Hematopoietic multipotent progenitor cell treated with erythropoietin and hydrocortisone succinate and interleukin-3 and kit ligand, for 15 days (in vitro differentiated cells): ENCODE measurements at places on chromosomes 16 and 17.

DNA sequence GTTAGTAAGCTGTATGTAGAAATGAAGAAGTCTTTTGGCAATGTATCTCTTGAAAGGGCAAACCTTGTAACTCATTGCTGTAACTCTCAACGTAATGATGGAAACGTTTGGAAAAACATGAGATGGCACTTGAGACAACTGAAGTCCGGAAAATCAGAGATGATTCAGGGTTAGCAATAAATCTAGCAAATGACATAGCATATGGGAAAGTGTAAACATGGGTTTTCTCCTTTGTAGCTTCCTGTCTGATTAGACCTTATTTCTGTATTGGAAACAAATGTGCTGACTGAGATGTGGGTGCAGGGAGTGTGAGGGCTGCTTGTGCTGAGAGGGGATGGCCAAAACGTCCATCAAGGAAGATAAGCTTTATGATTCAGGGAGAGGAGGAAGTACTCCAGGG is 110.7 kb upstream of the FAM20A start:
- no peak for DNase-seq

GRCh38 chr17:73240561-73240960 is 21.1 kb downstream of the CPSF4L start:
- no peak for DNase-seq

DNA sequence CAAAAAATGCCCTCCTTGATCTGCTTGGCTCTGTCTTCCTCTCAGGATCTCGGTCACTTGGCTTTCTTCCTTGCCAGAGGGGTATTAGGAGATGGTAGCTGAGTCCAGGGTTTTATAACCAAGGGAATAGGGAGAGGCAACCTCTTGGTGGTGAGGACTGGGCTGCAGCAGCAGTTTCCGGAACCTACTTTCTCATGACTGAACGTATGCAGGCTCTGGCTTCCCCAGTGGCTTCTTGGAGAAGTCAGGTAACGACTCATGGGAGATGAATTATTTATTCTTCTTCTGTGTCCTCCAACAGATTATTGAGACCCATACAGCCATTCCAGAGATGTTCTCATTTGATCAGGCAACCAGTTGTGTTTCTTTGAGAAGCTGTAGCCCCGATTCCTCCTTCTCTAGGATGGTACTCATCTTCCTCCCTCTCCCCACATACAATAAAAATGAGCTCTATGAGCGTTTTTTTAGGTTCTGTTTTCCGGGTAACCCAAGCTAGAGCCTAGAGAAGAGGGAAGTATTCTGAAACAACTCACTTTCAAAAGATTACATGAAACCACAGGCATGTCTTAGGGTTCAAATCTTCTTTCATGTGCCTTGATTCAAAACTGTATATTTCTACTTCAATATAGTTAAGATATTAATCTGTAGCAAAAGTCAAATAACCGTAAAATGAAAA is 22.3 kb upstream of the DHX40 start:
- no peak for DNase-seq

DNA sequence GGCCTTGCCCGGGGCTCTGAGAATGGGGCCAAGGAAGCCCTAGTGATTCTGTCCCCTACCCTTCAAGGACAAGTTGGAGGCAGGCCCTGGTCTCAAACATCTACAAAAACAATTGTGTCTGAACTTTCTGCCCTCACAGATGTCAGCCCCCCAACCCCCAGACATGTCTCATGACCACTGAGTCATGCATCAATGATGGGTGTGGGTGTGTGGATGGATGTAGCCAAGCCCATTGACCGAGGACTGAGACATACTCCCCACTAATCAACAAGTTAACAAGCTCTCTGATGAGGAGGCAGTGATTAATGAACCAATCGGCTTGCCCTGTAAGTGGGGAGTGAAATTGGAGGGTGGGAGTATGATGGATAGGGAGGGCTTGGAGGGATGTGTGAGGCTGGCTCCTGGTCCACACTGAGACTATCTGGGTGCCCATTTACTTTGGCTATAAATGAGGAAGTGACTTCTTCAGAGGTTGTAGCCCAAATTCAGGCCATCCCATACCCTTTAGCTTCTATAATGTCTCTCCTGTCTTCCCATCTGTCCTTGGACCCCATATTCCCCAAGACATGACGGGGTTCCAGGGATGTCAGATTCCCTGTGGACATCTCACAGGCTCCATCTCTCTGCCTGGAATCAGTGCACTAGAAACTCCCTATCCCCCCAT is 97.1 kb upstream of the TMEM97 start:
- no peak for DNase-seq

- DNase-seq, result no peak
Measured at GRCh38 chr16:65959983-65960382, 406.5 kb upstream of the CDH5 start.

GRCh38 chr16:86427433-86427851 is 82.9 kb upstream of the FOXF1 start:
- no peak for DNase-seq

- DNase-seq, result no peak
Measured at GRCh38 chr17:4043862-4044261, 79.6 kb upstream of the ATP2A3 start.

DNA sequence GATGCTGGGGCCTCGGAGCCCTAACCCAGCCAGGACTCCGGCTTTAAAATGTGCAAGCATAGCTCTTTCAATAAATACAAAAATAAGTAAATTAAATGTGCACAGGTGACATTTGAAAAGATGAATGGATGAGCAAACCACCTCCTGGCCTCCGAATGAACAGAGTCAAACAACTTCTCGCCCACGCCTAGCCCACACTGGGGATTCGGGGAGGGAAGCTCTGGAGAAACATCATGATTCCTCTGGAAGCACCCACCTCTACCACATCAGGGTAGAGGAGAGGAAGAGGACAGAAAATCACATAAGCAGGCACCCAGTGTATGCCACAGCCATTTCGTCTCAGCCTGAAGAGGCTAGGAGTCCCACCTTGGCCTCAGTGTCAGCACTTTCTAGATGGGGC is 105.8 kb downstream of the SDK2 start:
- DNase-seq, result no peak

DNA sequence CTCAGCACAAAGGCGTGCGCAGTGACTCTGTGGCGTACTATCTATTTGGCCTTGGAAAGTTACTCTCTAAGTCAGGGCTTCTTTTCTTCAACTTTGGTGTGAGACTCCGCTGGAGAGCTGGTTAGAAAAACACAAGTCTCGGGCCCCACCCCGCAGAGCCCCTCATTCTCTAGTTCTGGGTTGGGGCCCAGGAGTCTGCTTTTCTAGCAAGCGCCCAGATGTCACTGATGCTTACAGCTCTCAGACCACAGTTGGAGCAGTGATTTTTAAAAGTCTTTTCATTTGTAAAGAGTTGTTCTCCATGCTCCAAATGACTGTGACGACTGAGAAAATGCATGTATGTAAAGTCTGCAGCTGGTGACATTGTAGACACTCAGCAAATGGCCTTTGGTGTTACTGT is 582.3 kb downstream of the WWOX start:
- no peak for DNase-seq

DNA sequence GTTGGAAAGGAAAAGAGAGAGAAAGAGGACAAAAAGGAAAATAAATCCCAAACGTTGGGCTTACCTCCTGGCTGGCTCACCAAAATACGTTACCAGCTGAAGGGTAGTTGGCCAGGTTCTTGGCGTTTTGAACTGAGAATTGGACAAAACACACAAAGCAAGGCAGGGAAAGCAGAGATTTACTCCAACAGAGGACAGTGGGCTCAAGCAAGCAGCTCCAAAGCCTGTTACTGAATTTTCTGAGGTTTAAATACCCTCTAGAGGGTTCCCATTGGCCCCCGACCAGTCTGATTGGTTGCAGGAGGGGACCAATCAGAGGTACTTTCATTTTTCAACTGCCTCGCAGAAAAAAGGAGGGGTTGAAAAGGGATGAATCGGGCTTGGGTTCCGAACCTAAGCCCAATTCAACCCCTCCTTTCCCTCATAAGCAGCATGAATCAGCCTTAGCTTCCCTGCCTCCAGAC is 55.6 kb upstream of the ALOX12 start:
- no peak for DNase-seq

- DNase-seq, result no peak
Measured at GRCh38 chr16:76571755-76572154, 294.6 kb downstream of the CNTNAP4 start.

DNA sequence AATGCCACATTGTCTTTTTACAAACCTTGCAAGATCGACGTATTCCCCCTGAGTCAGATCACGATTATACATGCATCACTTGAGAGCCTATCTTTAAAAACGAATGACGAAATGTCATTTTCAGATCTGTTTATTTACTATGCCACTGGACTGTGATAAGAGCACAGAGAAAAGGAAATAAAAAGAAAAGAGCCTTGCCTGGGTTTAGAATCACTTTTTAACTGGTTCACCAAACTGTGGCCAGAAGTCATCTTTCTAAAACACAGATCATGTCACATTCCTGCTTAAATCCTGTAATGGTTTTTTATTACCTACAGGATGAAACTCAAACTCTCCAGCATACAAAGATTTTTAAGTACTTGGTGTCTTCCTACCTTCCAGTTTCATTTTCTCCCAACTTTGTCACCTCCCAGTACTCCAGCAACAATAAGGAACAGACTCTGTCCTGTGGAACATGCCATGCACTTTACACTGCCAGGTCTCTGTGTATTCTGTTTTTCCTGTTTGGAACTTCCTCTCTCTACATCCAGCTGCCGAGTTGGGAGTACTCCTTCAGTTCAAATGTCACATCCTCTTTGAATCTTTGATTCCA is 91.5 kb downstream of the SNX11 start:
- DNase-seq, result no peak

DNA sequence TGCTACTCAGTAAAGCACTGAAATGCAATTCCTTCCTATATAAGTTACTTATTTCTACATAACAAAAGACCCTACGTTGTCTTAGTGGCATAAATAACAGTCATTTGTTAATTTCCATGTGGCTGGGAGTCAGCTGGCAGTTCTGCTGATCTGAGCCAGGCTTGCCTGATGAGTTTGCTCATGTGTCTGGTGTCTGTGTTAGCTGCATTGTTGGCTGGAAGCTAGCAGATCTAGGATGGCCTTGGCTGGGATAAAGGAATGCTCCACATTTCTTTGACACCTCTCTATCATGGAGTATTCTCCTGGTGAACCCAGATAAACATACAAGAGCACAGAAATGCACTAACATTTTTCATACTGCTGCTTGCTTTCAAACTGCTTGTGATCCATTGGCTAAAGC is 264.4 kb upstream of the MON1B start:
- DNase-seq, result no peak

- DNase-seq, result no peak
Measured at GRCh38 chr17:76467809-76468633, 618 bp downstream of the AANAT start.

GRCh38 chr17:43683928-43684653 is 22.4 kb upstream of the MEOX1 start:
- DNase-seq, result no peak

DNA sequence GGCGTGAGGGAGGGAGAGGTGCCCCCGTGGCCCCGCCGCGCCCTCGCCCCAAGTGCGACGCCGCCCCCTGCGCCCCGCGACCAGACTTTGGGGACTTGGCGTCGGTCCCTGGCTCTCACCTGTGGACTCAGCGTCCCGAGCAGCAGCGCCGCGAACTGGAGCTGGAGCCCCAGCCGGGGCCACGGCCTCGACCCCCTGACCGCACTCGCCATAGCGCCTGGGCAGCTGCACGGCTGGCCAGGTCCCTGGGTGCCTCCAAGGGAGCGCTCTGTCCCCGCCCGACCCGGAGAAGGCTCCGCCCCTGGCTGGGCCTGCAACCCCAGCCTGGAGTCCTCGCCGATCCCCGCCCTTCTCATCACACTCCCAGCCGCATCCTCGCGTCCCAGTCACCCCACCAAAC is at the start of gene ERN2:
Gene ERN2, minus strand, starts transcription at position 247 of the 400 bp plus-strand sequence. Its CDS starts 35 bp downstream, at position 212.
- DNase-seq, result no peak

- DNase-seq, result no peak
Measured at GRCh38 chr16:70661534-70661917, 15.2 kb downstream of the IL34 start.

GRCh38 chr17:80491478-80492342 is 15.3 kb upstream of the NPTX1 start:
- DNase-seq, result no peak

DNA sequence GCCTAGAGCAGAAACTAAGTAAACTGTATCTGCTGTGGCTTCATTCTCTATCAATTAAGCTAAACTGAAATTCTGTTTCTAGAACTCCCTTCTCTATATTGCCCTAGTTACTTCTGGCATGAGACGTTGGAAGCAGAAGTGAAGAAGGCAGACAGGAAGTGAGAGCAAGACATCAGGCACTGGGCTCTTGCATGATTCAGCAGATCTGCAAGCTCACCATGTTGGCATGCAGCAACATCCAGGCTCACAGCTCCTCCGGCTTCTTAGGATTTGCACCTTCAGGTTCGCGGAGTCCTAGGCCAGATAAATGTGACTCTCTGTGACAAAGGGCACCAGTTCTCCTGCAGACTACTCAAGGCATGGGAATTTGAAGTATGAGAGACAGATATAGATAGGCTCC is 148.3 kb downstream of the CDH8 start:
- no peak for DNase-seq

DNA sequence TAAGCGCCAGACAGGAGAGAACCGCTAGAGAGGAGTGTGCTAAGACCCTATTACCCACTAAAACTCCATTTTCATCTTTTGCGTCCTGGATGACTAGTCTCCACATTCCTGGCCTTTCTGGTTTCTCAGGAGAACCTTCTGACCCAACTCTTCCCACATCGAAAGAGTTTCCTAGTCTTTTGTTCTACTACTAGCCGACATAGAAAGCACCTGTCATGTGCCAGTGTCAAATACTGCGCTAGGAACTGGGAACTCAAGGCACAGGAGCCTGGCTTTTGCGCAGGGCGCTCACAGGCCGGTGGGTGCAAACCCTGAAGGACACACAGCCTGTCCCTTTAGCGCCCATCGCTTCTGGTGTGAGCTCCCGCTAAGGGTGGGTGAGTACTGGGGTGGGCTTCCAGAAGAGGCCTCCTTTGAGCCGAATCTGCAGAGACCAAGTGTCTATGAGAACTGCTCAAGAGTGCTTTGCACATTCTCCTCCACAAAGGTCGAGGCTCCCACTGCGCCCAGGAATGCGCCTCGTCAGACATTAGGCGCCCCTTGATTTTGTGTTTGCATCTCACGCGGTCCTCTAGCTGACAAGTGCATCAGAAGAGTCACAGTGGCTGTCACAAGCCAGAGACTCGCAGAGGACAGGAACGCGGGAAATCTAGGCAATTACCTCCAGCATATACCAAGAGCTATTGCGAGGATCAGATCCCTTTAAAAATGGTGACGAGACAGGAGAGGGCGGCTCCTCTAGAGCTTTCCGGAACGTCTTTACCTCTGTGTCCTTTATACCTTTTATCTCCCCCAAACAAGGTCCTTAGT is 2.0 kb upstream of the PSMB3 start:
- no peak for DNase-seq

GRCh38 chr16:87351320-87351698 is 32.3 kb downstream of the FBXO31 start:
- DNase-seq, result no peak

- no peak for DNase-seq
Measured at GRCh38 chr17:41464682-41465081, 2.5 kb downstream of the KRT32 start.

DNA sequence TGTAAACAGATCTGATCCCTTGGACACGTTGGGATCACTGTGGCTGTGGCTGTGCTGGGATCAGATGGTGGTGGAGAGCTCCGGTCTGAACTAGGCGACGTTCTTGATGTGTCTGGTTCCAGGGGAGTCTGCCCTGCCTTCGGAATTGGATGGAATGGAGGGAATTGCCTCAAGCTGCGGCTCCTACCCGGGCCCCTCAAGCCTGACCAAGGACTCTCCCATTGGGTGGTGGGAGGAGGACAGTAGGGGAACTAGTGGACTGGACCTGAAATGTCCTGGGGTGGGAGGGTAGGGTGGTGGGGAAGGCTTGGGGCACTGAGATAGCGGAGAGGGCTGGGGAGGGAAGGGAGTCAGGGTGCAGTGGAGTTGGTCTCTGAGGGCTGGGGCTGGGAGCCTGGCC is 3.2 kb upstream of the UBALD1 start:
- no peak for DNase-seq

GRCh38 chr16:17566656-17567450 is 96.1 kb upstream of the XYLT1 start:
- DNase-seq, result no peak
